ENCODE measurements at places on chromosomes 6 and 20. TPM values are rescaled to one million over a fixed set of nuclear protein-coding genes. Genes with fewer than 3 reads are reported as not detected.

DNA sequence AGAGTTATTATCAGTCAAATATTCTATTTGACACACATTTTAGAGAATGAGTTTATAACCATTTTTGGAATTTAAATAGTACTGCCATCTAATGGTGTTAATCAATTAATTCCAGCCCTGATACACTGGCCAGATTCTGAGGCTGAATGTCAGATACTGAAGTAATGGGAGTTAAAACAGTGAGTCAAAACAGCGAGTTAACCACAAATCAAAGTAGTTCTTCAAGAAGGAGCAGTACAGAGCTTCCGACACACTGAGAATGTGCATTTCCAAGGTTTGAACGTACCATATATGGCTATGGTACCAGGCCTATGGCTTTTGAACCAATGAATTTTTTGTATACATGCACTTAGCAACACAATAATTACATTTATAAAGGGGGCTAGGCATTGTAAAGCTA lies 11.3 kb upstream of the CEP43 start:
- peaks cover 5% of the 10 kb centered on the region for H3K36me3 ChIP-seq
- DNase-seq, result no peak
- H3K27me3 ChIP-seq, result no peaks in the 10 kb centered on the region
- H3K4me3 ChIP-seq, result no peak overlapping the region

- H3K27me3 ChIP-seq, result no peaks in the 10 kb centered on the region
- H3K4me1 ChIP-seq, result peaks cover 40% of the 10 kb centered on the region
- no peak for DNase-seq
- H3K27ac ChIP-seq, result no peak overlapping the region
- peak overlapping the region; percentile 4 for H3K4me3 ChIP-seq
These were observed 220.2 kb downstream of the ATXN1 start for GRCh38 chr6:16540804-16541752.

DNA sequence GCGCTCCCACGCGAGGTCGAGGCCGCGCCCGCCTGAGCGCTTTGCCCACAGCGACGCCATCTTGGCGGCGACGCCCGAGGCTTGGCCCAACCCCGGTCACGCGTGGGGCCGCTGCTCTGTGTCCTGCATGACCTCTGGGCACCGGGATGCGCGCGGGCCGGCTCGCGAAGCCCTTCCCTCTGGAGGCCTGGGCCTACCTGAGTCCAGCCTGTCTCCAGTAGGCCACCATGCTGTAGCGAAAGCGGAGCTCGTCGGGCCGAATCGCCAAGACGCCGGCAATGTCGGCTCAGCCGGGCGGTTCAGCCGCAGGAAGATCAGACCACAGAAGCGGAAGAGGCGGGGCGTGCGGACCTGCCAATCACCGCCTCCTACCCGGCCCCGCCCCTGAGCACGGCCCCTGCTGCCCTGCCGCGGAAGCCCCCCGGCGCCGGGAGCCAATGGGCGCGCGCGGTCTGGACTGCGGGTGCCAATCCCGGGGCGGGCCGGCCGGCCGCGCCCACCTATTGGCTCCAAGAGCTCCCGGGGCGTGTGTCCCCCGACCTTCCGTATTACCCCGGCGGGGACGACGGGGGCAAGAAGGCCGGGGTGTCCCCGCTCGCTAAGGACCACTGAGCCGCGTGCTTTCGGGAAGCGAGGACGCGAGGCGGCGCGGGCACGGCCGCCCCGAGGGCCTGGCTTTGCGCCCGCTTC lies at the start of gene ATP5F1E:
Gene ATP5F1E (minus strand): TSS at position 313 of the 690 bp plus-strand sequence. CDS start 84 bp downstream, at position 229.
- peak within 1 kb of the TSS; percentile 93 for H3K27ac ChIP-seq
- peaks cover 80% of the 10 kb centered on the region for H3K4me1 ChIP-seq
- peak within 1 kb of the TSS; percentile 96 for H3K4me3 ChIP-seq
- peak; percentile 99 for DNase-seq
- no peaks in the 10 kb centered on the region for H3K27me3 ChIP-seq
- peaks cover 58% of the 10 kb centered on the region for H3K36me3 ChIP-seq

GRCh38 chr6:39339868-39340550 lies 17.5 kb upstream of the KCNK16 start:
- no peak overlapping the region for H3K4me3 ChIP-seq
- DNase-seq, result no peak
- peaks cover 9% of the 10 kb centered on the region for H3K4me1 ChIP-seq
- H3K27me3 ChIP-seq, result peaks cover 30% of the 10 kb centered on the region

DNA sequence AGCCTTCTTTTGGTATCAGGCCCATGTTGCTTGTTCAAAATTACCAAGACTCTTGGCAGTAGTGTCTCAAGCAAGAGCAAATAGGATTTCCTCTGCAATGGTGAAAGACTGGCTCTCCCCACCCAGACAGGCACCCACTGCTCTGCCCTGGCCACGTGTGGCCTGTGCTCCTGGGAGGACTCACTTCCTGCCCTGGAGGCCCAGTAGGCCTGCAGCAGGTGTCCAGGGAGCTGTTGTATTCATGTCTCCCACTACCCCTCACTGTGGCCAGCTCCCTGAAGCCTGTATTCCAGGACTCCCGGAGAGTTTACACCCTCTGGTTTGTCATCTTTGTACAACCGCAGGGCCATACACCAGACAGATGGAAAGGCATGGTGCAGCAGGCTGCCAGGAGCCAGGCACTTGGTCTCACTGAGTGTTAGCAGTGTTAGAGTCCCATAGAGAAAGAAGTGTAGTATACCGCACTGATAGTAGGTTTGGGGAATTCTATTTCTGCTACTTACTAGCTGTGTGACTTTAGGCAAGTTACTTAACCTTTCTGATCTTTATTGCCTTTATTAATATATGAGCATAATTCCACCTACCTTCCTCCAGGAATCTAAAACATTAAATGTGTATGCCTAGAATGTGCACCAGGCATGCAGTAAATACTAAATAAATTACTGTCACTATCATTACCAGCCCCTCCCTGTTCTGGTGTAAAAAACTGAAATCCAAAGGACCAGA lies 159.7 kb downstream of the TMEM242 start:
- no peak overlapping the region for H3K27ac ChIP-seq
- H3K4me1 ChIP-seq, result no peaks in the 10 kb centered on the region
- DNase-seq, result no peak
- H3K36me3 ChIP-seq, result peaks cover 4% of the 10 kb centered on the region
- H3K27me3 ChIP-seq, result no peaks in the 10 kb centered on the region

The TSHZ2 gene
- total RNA-seq, result 29.3 TPM

GRCh38 chr20:48523191-48523995 lies 304.4 kb downstream of the PREX1 start:
- no peaks in the 10 kb centered on the region for H3K36me3 ChIP-seq
- DNase-seq, result no peak
- H3K27ac ChIP-seq, result no peak overlapping the region
- H3K27me3 ChIP-seq, result peaks cover 13% of the 10 kb centered on the region
- H3K4me3 ChIP-seq, result no peak overlapping the region

- no peaks in the 10 kb centered on the region for H3K27me3 ChIP-seq
- H3K27ac ChIP-seq, result no peak overlapping the region
- H3K4me3 ChIP-seq, result no peak overlapping the region
- H3K4me1 ChIP-seq, result peaks cover 17% of the 10 kb centered on the region
- H3K36me3 ChIP-seq, result peaks cover 13% of the 10 kb centered on the region
These were observed 3.5 kb upstream of the PANK2 start for GRCh38 chr20:3885715-3886114.

DNA sequence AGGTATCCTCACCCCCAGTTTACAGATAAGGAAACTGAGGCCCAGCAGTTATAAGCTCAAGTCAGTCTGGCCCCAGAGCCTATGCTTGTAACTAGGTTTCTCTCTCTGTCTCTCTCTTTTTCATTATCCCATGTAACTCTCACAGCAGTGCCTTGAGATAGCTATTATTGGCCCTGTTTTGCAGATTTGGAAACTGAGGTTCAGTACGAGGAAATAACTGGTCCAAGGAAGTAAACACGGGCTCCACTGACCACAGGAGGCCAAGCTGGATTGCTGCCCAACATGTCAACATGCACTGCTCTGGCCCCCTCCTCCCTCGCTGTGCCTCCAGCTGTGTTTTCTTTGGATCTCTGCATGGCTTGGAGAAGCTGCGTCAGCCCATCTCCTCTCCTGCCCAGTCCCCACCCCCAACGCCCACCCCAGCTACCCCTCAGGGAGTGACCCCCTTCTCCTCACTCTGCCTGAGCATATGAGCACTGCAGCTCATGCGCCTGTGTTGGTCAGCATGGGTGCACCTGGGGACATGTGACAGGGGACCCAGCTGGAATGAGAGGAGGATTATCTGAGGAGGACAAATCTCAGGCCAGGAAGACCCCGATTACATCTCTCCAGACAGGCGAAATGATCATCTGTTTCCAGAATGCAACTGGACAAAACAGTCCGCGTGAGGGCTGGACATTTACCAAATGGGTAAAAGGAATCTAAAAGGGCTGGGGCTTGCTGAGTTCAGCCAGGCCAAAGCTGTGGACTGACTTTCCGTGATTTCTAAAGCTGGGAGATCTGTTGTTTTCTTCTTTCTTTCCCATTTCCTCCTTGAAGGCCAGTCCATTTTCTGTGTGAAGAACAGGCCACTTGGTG lies 7.8 kb upstream of the PLTP start:
- DNase-seq, result no peak
- peaks cover 19% of the 10 kb centered on the region for H3K27me3 ChIP-seq
- no peak overlapping the region for H3K4me3 ChIP-seq
- H3K36me3 ChIP-seq, result no peaks in the 10 kb centered on the region

The SPDEF gene
- total RNA-seq, result 0.16 TPM

DNA sequence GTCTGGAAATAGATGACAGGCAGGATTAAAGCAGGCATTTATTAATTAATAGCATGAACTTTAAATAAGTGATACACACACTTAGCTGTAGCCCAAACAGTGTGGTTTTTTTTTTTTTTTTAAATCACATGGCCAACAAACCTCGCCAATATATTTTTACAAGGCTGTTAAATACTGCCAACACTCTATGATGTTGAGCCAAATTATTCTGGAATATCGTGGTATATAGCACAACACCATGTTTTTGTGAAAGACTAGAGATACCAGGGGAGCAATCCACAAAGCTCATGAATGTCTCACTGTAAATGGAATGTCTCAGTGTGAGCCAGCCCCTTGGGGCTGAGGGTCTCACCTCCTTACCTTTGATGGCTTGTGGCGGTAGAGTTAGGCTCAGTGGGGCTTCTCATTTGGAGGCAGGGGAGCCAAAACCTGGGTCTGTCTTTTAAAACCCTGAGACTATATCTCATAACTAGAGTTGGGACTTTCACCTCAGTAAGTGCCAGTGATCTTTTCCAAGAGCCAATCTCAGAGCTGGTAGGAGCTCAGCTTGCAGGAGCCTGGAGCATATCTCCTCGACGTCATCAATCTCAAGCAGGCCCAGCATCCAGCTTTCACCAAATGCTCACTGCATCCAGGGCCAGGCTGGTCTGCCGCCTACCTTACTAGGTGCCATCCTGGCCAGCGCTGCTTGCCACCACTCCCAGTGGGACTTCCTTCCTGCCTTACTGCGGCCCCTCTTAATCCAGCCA lies 78.5 kb upstream of the FAM184A start:
- no peak for DNase-seq
- peaks cover 13% of the 10 kb centered on the region for H3K27me3 ChIP-seq
- H3K4me3 ChIP-seq, result no peak overlapping the region
- H3K4me1 ChIP-seq, result no peaks in the 10 kb centered on the region
- H3K36me3 ChIP-seq, result no peaks in the 10 kb centered on the region
- H3K27ac ChIP-seq, result no peak overlapping the region

GRCh38 chr6:136112262-136112661 lies 137.8 kb downstream of the MTFR2 start:
- H3K27me3 ChIP-seq, result no peaks in the 10 kb centered on the region
- no peak for DNase-seq
- H3K4me3 ChIP-seq, result no peak overlapping the region
- no peaks in the 10 kb centered on the region for H3K4me1 ChIP-seq
- H3K36me3 ChIP-seq, result no peaks in the 10 kb centered on the region

DNA sequence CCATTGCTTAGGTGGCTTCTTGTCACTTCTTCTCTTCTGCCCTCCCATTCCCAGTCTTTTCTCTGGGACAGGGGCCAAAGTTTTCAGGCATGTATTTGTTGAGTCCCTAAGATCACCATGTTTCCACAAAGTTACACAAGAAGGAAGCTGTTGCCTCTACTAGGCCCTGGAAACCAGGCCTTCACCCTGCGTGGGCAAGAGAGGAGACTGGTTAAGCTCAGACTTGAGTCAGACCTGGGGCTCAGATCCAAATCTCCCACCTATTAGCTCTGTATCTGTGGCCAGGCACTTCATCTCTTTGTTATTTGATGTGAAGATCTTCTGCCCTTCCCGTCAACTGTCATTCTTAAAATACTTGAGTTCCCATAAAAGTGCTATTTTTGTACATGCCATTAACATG lies 154.6 kb downstream of the SASH1 start:
- H3K36me3 ChIP-seq, result no peaks in the 10 kb centered on the region
- no peak for DNase-seq
- H3K4me1 ChIP-seq, result no peaks in the 10 kb centered on the region

GRCh38 chr20:63371291-63371865 lies 10.2 kb upstream of the CHRNA4 start:
- no peaks in the 10 kb centered on the region for H3K36me3 ChIP-seq
- H3K27ac ChIP-seq, result no peak overlapping the region
- H3K4me3 ChIP-seq, result no peak overlapping the region
- H3K27me3 ChIP-seq, result peaks cover 5% of the 10 kb centered on the region
- DNase-seq, result no peak

Data from activated T-cell treated with anti-CD3 and anti-CD28 coated beads, Interleukin-2, amount 50 U/mL, for 72 hours (primary cell).